ENCODE measurements at places on chromosomes 3 and 15.

DNA sequence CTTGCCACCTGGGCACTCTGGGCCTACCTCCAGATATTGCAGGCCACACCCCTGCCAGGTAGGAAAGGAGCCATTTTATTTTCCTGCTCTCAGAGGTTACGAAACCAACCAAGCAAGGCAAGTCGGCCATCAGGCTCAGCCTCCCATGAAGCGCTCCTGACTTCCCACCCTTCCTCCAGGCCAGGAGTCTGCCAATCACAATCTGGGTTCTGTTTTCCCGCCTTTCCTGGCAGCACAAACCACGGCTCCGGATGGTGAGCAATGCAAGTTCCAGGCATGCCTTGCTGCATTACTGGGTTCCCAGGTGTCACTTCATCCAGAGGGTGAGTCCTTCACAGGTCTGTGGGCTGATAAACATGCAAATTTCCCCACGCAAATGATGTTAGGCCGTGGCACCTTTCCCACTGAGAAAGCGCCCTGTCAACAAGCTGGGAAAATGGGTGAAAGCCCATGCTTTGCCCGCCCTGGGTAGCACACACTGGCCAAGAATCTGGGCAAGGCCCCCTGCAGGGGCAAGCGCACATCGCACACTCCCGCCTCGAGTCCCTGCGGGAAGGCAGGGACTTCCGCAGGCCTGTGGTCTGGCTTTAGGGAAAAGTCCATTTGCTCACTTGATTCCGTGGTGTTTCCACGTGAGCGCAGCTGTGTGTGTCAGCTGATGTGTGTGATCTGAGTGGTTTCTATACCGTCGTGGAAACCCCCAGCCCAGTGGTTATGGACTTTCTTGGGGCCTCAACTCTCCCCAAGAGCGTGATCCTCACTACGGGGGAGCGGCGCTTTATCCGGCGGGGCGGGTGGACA lies 61.6 kb upstream of the RYK start:
- DNase-seq: no peak

- no peak for DNase-seq
Measured at GRCh38 chr3:197748597-197749314, 927 bp upstream of the FYTTD1 start.

GRCh38 chr15:37135225-37135624 lies 34.9 kb upstream of the MEIS2 start:
- DNase-seq: no peak

- no peak for DNase-seq
Measured at GRCh38 chr3:122168044-122168443, 15.4 kb upstream of the CASR start.

GRCh38 chr3:28612232-28612631 lies 263.6 kb upstream of the AZI2 start:
- no peak for DNase-seq

GRCh38 chr15:39059917-39060316 lies 495.3 kb upstream of the RASGRP1 start:
- no peak for DNase-seq

Measured in NK-92 treated with Interleukin-12 subunit alpha and Interleukin-12 subunit beta, amount 100 ng/mL, for 24 hours (cell line).